Activated CD4-positive, CD25-positive, alpha-beta regulatory T cell treated with anti-CD3 and anti-CD28 coated beads, Interleukin-2, amount 50 U/mL, for 24 hours (primary cell): ENCODE measurements at places on chromosomes 2 and 18.
A peak's percentile ranks its signal among the peaks of the same experiment; 100 is the strongest.

DNA sequence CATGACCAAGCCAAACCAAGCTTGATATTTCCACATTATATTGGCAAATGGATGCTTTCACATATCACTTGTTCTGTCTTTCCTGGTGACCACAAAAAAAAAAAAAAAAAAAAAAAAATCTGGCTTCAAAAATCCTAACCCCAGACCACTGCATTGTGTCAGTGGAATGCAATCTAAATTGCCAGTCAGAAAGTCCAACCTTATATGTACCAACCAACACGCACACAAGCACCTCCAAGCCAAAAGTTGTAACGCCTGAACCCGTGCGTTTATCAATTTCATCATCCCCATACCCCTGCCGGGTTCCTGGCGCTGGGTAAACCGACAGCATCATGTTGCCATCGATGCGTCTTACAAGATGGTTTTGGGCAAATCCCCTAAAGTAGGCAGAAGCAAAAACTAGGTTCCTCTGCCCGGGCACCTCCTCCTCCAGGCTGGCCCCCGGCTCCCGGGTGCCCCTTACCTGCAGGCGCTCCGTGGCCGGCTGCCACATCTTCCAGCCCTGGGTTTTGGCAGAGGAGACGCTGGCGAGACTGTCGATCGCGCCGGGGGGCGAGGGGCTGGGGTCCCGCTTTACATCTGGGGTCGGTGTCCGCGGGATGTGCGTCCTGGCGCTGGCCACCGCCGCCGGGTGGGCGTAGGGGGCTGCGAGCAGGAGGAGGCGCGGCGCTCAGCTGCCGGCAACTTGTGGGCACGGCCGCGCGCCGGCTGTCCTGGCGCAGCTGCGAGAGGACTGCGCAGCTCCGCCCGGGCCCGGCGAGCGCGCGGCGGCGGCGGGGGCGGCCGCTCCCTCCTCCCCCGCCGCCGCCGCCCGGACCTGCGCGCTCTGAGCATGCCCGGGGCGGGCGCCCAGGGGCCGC, at the start of gene PID1:
Gene PID1, minus strand, starts transcription at position 737 of the 860 bp plus-strand sequence. Its CDS starts 244 bp downstream, at position 493.
- no peak for ATAC-seq

DNA sequence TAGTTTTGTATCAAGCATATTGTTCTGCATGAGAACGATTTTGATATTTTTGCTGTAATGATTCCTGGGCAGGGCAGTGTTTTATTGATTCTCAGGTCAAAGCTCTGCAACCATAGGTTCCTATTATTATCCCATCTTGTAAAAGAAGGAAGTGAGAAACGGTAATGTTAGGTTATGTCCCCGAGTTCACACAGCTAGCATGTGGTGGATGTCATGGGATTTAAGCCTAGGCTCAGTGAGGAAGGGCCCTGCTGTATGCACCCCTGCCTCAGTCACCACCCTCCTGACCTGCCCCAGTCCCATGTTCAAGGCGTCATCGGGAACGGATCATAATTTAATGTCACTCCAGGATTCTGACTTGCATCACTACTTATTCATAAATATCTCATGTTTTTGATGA, 10.7 kb downstream of the ACP1 start:
- ATAC-seq: no peak

DNA sequence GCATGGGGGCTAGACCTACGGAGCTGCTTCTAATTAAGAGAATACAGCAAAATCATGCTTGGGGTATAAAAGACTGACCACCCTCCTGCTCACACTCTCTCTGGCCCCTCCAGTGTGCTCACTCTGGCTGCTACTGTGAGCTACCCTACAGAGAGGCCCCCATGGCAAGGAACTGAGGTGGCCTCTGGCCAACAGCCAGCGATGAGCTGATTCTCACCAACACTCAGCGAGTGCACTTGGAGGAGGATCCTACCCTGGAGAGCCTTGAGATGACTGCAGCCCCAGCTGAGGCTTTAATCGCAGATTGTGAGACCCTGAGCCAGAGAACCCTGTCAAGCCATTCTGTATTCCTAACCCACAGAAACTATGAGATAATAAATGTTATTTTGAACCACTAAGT, 88.2 kb downstream of the GFPT1 start:
- no peak for ATAC-seq

GRCh38 chr2:117055499-117056375, 758.8 kb upstream of the DDX18 start:
- ATAC-seq: no peak

GRCh38 chr2:150625303-150625702, 137.8 kb upstream of the RND3 start:
- ATAC-seq: no peak

- no peak for ATAC-seq
These were observed 89.7 kb downstream of the FARSB start for GRCh38 chr2:222566229-222566628.

DNA sequence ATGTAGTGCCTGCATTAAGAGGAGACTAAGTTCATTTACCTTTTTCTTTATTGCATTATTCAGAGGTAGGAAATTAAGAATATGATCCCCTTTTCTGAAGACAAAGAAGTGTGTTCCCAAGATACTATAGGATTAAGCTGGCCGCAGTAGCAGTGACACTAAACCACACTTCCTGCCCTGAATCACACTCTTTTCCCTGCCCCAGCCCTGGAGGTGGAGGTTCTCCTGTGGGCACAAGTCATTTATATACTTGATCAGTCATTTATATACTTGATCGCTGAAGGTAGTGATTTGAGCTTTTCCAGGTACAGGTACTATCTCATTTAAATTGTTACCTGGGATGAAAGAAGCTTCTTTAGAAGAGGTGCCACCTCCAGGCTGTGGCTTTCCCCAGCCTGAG, 78.6 kb downstream of the ARMC9 start:
- ATAC-seq: no peak

GRCh38 chr2:85308896-85309555, 18.8 kb downstream of the TGOLN2 start:
- ATAC-seq: peak; percentile 34

GRCh38 chr2:20191714-20192569, 33.0 kb downstream of the SDC1 start:
- ATAC-seq: no peak

GRCh38 chr2:68730828-68731227, 3.8 kb upstream of the ARHGAP25 start:
- ATAC-seq: no peak

- ATAC-seq: no peak
These were observed 279.8 kb downstream of the AFF3 start for GRCh38 chr2:99862566-99862965.

DNA sequence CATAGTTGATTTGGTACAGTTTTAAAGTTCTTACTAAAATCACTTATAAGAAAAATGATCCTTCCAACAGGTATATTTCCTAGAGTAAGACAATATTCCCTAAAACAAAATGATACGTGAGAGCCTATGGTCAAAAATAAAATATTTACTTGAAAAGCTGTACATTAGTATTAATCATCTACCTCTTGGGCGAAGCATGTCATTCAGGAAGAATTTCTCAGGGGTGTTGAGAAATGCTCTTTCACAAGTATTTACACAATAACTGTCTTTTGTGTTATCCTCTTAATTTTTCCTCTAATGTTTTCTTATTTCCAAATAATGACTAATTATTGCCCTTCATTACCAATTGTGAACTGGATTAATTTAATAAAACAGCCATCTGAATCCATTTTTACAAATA, 466.3 kb downstream of the SATB2 start:
- ATAC-seq: no peak

GRCh38 chr18:50163505-50163904, 31.4 kb downstream of the MYO5B start:
- no peak for ATAC-seq

DNA sequence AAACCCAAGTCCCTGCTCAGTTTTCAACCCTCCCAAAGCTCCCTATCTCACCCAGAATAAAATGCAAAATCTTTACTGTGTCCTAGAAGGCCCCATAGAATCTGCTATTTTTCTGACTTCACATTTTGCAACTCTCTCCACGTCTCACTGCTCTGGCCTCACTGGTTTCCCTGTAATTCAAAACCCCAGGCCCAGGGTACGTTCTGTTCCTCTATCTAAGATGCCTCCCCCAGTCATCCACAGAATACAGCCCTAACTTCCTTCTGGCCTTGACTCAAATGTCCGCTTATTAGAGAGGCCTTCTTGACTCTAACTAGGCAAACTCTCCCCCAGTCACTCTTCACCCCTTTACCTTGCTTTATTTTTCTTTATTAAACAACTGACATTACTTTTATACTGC, 42.0 kb downstream of the FAM161A start:
- ATAC-seq: no peak

DNA sequence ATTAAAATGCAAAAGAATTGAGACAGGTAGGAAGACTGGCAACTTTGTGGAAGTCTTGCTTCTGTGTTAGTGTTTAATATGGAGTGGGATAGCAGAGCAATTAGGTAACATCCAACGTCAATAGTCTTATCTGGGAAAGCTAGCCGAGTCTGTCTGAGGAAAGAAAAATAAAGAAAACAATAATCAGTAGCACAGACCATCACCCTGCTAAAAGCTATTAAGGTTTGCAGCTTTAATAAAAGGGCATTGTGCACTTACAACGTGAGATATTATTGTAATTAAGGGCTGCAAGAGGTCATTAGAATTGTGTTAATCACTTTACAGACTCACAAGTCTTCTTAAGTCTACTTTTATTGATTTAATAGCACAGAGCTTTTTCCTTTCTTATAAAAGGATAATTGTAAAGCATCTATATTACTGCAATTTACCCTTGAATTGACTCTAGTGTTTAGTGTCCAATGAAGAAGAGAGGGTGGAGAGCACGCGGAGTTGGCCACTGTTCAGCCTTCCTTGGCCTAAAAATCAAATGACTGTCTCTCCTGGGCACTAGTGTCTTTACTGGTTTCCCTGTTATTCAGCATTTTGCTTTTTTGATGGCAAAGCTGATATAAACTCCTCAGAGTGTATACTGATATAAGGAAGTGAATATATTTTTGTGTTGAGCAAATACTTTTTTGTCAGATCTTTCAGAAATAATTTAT, 2.0 kb downstream of the CDH7 start:
- no peak for ATAC-seq

DNA sequence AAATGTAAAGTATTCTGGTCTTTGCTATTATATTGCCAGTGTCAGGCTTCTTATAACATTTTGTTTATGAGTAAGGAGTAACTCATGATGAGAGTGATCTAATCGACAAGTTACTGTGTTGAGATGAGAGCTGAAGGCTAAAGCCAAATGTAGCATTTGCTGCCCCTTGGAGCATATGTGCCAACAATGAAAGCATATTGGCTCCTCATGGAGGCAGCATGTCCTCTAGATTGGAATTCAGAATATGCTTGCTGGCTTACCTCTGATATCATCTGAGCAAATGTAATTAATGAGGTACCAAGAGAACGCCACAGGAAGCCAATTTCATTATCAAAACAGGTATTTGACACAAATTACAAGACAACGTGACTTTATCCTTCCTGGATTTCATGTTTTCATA, 781.1 kb upstream of the FSHR start:
- ATAC-seq: no peak

DNA sequence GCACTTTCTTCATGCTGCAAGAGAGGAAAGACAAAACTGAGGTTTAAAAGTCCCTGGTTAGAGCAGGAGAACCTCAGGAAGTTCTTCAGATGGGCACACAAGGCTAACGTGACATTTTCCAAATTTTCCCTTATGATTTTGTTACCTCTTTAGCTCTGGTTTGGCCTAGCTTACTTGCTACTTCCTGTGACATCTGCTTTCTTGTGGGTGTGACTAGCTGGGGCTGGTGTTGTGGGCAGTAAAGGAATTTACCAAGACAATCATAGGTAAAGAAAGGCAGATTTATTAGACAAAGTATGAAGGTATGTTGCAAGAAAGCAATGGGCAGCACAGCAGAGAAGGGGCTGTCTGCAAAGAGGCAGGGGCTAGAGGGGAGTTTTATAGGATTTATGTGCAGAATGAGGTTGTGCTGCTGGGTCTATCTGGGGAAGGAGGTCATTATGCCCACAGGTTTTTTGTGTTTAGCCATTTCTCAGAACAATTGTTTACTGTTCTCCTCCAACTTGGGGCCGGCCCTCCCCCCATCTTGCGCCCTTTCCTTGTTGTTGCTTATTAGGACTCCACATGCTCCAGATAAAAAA, 6.7 kb upstream of the TNP1 start:
- ATAC-seq: no peak

GRCh38 chr2:120294008-120294340, 41.3 kb downstream of the RALB start:
- no peak for ATAC-seq

- ATAC-seq: no peak
These were observed 119.9 kb downstream of the LYPD1 start for GRCh38 chr2:132549935-132550670.

DNA sequence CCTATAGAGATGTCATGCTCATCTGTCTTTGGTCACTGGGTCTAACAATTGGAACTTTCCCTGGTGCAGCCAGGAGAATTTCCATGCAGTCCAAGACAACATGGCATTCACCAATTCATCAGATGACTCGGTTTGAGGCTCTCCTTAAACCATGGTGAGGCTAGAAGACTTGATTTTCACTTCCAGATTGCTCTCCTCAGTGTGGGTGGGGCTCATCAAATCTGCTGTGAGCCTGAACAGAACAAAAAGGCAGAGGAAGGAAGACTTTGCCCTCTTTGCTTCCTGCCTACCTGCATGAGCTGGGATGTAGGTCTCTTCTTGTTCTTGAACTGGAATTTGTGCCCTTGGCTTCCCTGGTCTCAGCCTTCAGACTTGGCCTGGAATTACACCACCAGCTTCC, 203.4 kb upstream of the TRIB2 start:
- ATAC-seq: no peak

- no peak for ATAC-seq
These were observed 178.8 kb upstream of the MMADHC start for GRCh38 chr2:149766339-149766738.

GRCh38 chr2:197349699-197350098, 39.1 kb upstream of the ANKRD44 start:
- no peak for ATAC-seq
